ENCODE measurements at places on chromosomes 12 and 14. TPM values are rescaled to one million over a fixed set of nuclear protein-coding genes. Genes with fewer than 3 reads are reported as not detected.

The TSPAN19 gene
- not detected for total RNA-seq

GRCh38 chr12:80242321-80242720 lies 143.0 kb downstream of the OTOGL start:
- H3K27me3 ChIP-seq, result no peaks in the 10 kb centered on the region
- no peaks in the 10 kb centered on the region for H3K4me1 ChIP-seq
- H3K27ac ChIP-seq, result no peak overlapping the region

GRCh38 chr12:1977588-1977987 lies 26.7 kb downstream of the DCP1B start:
- DNase-seq, result no peak
- no peaks in the 10 kb centered on the region for H3K27me3 ChIP-seq
- no peaks in the 10 kb centered on the region for H3K4me1 ChIP-seq
- H3K36me3 ChIP-seq, result no peaks in the 10 kb centered on the region

The ZC2HC1C gene
- 1.1 TPM for total RNA-seq

The NYNRIN gene
- 15.0 TPM for total RNA-seq

The ERP29 gene
- total RNA-seq, result 76.7 TPM

The SUOX gene
- 22.2 TPM for total RNA-seq

DNA sequence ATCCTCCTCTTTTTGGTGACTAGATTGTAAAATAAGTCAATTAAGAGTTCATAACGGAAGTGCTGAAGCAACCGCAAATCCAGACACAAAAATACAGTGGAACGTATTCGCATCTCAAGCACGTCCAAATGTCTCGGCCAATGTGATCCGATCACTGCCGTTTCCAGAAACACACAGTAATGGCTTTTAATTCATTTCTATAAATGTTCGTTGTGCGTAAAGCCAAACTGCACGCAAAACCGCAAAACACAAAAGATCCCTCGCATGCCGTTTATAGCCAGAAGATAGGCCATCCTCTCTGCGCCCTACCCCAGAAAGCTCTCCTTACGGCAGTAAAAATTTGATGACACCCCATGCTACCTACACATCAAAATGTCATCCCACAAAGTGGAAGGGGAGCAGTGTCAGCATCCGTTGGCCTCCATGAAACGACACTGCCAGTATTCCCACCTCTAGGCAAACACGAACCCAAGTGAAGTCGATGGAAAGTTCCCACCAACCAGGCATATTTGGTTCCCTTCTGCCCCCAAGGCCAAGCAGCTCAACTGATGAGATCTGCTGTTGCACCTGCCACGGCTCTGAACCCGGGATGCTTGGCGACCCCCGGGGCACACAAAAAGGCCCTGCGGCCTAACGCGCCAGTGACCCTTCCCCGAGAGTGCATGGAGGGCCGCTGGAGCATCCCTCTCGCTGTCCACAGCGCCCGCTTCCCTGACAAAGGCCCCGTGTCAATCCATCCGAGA lies 1.4 kb downstream of the HECTD4 start:
- H3K4me3 ChIP-seq, result peak overlapping the region; percentile 94
- H3K4me1 ChIP-seq, result peaks cover 35% of the 10 kb centered on the region
- H3K27me3 ChIP-seq, result no peaks in the 10 kb centered on the region
- H3K27ac ChIP-seq, result no peak overlapping the region

The LUM gene
- total RNA-seq, result 4.2 TPM

DNA sequence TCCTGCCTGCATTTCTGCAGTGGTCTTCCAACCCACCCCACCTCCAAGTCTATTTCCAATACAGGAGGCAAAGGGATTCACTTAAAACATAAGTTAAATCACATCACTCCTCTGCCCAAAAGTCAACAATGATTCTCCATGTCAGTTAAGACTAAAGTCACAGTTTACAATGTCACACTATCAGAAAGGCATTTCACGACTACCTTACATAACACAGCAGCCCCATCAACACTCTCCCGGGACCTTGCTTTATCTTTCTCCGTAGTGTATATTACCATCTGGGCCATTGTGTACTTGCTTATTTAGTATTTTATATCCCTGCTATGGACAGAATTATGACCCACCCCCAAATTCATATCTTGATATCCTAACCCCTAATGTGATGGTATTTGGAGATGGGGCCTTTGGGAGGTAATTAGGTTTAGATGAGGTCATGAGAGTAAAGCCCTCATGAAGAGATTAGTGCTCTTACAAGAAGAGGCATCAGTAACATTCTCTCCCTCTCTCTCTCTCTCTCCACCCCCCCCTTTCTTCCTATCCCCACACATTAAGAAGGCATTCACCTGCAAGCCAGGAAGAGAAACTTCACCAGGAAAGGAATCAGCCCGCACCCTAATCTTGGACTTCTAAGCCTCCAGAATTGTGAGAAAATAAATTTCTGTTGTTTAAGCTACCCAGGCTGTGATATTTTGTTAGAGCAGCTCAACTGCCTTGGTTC lies 112.7 kb downstream of the GXYLT1 start:
- H3K27ac ChIP-seq, result no peak overlapping the region
- DNase-seq, result no peak
- H3K4me1 ChIP-seq, result no peaks in the 10 kb centered on the region
- H3K27me3 ChIP-seq, result no peaks in the 10 kb centered on the region

GRCh38 chr12:46266869-46267574 lies 1.8 kb downstream of the SLC38A1 start:
- H3K27me3 ChIP-seq, result peaks cover 4% of the 10 kb centered on the region
- peak overlapping the region; percentile 70 for H3K4me3 ChIP-seq
- peaks cover 87% of the 10 kb centered on the region for H3K4me1 ChIP-seq
- H3K27ac ChIP-seq, result peak overlapping the region; percentile 92

The IFI27 gene
- 816 TPM for total RNA-seq

- no peaks in the 10 kb centered on the region for H3K27me3 ChIP-seq
- H3K36me3 ChIP-seq, result peaks cover 3% of the 10 kb centered on the region
Measured at GRCh38 chr12:120167529-120168095, 26.9 kb downstream of the GCN1 start.

Measured in spleen (tissue), 13 donors.